Calu3 (cell line): ENCODE measurements at places on chromosomes 2 and 18.

DNA sequence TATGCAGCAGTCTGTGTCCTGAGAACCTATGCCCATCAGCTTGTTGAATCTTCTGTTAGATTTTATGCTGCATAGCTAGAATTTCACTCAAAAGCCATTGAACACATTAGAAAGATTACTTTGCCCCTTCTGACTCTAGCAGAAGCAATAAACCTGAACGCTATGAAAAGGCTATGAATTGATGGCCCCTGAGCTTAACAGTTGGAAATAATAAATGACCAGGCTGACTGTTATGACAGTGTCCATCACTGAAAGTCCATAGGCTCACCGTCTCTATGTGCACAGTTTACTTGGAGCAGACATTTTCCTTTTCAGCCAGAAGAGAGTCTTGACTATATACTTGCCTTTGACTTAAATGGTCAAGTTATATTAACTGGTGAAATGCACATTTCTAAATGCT, 1618.8 kb upstream of the ACVR2A start:
- DNase-seq, result no peak

DNA sequence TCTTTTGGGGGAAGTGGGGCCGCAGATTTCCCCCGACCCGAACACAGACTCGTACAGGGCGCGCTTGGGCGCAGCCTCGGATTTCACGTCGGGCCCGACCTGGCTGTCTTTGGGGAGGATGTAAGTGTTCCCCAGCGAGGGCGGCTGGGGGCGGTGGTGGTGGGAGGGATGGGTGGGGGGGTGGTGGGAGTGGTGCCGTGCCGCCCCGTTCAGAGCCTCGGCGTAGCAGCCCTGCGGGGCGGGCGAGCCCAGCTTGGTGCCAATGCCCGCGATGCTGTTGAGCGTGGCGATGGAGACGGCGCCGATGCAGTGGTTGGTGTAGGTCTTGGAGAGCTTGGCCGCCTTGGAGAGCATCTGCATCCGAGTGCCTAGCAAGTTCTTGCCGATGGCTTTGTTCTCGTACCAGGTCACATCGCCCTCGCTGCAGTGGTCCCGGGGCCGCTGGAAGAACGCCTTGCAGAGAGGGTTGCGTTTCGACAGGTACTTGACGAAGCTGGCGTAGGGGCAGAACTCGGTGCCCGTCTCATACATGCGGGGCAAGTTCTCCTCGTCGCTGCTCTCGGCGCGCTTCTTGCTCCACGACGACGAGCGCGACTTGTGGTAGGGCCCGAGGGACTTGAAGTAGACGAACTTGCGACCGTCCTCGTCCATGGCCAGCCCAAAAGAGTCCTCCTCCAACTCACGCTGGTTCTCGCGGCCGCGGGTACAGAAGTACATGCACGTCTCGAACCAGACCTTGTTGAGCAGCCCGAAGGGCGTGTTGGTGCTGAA, 1.3 kb downstream of the KCTD1 start:
- no peak for DNase-seq

DNA sequence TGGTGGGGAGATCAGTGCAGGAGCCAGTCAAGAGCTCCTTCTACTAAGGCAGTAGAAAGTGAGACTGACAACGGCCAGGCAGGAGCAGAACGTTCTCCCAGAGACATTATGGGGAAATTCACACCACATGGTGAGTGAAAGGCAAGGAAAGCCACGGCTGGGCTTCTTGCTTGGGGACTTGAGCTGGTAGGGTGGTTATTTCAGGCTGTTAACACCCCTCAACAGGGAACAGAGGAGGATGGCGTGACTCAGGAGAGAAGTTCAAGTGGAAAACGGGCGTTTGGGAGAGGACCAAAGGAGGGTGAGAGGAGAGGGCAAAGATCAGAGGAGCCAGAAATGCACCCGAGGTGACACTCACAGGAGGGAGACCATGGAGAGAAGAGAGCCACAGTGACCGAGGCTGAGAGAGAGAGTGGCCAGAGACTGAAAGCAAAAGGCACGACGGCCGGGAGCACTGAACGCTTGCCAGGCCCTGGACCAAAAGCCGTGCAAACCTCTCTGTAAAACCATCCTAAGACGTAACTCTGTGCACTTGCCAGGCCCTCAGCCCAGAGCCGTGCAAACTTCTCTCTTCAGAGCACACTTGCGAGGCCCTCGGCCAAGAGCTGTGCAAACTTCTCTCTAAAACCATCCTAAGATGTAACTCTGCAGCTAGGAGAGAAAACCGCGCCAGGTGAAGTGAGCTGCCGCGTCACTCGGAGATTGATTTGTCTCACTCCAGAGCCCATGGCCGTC, 7.7 kb downstream of the TPO start:
- DNase-seq, result no peak

- peak; percentile 50 for DNase-seq
Measured at GRCh38 chr2:104944495-104944894, 90.6 kb downstream of the POU3F3 start.

DNA sequence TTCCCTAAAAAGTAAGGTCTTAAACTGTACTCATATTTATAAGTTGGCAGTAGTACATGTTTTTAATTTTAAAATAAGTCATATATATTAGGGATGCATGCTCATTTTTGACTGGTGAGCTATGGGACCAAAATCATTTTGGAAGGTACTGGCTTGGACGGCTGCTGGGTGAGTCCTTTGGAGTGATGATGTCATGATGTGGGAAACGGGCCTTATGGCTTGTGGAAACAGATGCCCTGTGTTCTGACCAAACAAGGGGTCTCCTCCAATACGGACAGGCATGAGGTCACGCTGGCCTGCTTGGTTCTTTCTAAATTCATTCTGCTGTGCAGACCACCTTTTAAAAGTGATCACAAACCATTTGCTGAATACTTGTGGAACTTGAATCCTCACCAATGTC, 109.2 kb upstream of the MGAT5 start:
- DNase-seq, result no peak

DNA sequence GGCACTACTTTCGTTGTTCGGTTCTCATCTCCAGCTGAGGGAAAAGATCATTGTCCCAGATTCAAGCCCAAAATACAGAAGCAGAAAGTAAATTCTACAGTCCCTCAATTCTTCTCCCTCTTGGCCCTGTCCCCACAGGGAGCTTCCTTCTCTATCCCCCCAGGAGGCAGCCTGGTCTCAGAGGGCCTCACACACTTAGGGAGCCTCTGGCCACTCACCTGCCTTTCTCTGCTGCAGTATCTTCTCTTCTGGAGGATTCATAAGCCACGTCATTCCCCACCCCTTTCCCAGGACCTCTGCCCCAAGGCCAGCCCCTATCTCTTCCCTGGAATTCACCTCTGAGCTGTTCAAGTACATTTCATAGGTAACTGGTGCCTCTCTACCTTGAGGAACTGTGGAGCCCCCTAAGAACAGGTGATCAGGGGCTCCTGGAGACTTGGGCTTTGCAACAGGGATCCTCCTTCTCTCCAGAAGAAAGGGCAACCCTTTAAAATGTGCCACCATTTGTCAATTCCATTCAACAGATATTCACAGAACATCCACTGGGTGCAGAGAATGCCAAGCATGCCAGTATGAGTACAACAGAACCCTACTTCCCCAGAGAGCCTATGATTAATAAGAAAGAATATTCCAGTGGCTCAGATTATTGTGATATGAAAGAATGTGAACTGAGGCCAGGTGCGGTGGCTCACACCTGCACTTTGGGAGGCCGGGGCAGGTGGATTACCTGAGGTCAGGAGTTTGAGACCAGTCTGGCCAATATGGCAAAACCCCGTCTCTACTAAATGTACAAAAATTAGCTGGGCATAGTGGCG, 72.9 kb downstream of the CIB4 start:
- no peak for DNase-seq

GRCh38 chr2:1638281-1638860, 105.9 kb downstream of the PXDN start:
- no peak for DNase-seq
